ENCODE measurements at places on chromosomes 12 and 14.

- no peak for DNase-seq
Measured at GRCh38 chr12:49133014-49133413, 1.8 kb upstream of the TUBA1B start.

DNA sequence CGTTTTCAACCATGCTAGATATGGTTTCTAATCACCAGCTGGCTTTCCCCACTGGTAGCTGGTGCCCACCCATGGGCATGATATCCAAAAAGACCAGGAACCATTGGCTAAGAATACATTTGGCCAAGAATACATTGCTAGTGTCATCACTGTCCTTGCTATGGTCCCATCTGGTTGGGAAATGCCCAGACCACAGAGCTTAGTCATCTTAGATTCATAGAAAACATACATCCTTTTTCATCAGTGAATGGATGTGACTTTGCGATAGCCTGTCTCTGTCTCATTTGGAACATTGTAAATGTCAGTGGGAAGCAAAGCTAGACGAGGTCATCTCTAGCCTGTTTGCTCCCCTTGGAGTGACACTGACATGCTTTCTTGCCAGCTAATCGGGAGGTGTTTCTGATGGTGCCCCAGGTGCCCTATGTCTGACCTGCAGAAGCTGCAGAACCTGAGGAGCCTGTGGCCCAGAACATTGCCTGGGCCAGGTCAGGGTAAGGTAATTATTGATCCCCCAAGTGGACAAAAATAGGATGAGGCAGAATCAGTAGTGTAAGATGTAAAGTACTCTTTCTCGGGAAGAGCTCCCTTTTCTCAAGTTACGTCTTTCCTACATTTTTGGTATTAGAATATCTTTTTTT, 194.8 kb downstream of the SLC41A2 start:
- peak; percentile 7 for DNase-seq

- no peak for DNase-seq
Measured at GRCh38 chr14:73492670-73493069, 1.9 kb downstream of the RIOX1 start.

DNA sequence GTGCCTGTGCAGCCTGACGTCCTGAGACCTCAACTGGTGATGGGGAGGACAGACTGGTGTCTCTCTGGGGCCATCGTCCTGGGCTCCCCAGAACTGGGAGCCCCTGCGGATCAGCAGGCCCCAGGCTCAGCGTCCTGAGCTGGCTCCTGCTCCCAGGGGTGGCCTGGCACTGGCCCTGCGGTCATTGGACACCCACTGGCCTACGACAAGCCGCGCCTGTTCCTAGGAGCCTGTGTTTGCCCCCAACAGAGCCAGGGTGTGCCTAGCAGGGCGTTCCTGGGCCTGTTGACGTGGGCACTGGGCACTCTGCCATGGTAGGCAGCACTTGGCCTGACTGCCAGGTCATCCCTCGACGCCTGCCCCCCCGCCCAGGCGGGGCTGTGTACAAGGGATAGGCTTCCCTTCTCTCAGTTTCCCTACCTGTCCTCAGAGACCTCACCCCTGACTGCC, 8.4 kb downstream of the ADSS1 start:
- no peak for DNase-seq

- no peak for DNase-seq
Measured at GRCh38 chr12:84816916-84817695, 95.5 kb downstream of the SLC6A15 start.

GRCh38 chr12:71725011-71725410, 29.7 kb upstream of the RAB21 start:
- no peak for DNase-seq

GRCh38 chr12:54725233-54725843, 77.2 kb upstream of the DCD start:
- peak; percentile 31 for DNase-seq

- no peak for DNase-seq
Measured at GRCh38 chr12:11524446-11524845, 125.0 kb upstream of the ETV6 start.

DNA sequence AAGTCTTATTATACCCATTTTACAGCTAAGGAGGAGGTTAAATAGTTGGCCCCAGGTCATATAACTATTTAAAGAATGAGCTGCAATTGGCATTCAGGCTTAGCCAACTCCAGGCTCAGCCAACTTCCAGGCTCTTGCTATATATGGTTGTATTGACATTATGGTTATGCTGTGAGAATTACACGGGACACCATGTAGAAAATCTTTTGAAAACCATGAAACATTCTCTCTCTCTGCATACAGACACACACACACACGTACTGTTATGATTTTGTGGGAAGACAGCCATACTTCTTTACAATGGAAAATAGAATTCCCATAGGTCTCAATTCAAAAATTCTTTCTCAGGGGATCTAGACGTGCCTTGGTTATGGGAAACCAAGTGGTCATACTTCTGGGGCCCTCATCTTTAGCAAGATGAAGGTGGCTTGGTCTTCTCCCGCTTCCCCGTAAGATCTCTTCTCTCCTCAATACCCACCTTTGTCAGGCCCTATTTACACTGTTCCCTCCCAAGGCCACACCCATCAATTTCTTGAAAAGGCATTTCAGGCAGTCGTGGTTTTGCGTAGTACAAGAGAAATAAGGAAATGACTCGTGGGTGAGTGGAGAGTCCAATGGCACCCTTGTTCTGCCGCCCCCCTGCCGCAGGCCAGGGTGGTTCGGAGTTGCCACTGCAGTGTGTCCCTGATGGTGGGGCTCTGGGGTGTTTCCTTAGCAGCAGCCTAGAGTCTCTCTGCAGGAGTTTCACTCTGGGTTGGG, 10.0 kb upstream of the GPRC5A start:
- peak; percentile 10 for DNase-seq

DNA sequence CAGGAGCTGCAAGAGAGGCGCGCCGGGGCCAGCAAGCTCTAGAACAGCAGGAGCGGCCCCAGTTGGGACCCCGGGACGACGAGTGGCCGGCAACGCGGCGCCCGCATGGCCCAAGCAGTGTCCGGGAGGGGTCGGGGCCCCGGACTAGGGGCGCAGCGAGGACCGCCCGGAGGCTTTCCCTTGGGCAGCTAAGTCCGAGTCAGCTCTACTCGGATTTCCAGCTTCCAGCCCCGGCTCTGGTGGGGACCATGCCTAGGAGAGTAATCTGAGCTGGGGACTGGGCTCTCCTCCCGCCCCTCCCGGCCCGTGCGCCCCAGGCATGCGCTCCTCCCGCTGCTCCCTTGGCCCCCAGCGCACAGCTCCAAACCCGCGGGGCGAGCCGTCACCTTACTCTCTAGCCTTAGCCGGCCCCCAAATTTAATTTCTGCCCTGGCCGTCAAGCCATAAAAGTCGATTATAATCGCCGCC, 41.6 kb upstream of the CAPRIN2 start:
- DNase-seq: peak; percentile 71

DNA sequence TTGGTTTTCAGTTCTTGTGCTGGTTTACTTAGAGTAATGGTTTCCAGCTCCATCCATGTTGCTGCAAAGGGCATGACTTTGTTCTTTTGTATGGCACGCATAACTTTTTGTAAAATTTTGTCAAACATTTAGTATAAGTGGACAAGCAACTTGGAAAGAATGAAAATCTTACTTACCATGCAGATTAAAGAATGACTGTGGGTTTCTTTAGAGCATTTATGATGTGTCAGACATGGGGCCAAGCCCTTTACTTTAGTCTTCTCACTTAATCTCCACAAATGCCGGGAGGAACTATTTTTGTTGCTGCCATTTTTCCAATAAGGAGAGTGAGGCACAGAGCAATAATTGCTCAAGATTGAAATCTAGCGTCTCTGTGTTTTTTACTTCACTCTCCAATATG, 652.5 kb upstream of the TBX3 start:
- no peak for DNase-seq

- DNase-seq: no peak
Measured at GRCh38 chr12:132124766-132125425, 19.2 kb downstream of the DDX51 start.

GRCh38 chr14:41806366-41806975, 199.8 kb downstream of the LRFN5 start:
- DNase-seq: no peak

- DNase-seq: no peak
Measured at GRCh38 chr12:75876832-75877762, 154.5 kb downstream of the PHLDA1 start.

DNA sequence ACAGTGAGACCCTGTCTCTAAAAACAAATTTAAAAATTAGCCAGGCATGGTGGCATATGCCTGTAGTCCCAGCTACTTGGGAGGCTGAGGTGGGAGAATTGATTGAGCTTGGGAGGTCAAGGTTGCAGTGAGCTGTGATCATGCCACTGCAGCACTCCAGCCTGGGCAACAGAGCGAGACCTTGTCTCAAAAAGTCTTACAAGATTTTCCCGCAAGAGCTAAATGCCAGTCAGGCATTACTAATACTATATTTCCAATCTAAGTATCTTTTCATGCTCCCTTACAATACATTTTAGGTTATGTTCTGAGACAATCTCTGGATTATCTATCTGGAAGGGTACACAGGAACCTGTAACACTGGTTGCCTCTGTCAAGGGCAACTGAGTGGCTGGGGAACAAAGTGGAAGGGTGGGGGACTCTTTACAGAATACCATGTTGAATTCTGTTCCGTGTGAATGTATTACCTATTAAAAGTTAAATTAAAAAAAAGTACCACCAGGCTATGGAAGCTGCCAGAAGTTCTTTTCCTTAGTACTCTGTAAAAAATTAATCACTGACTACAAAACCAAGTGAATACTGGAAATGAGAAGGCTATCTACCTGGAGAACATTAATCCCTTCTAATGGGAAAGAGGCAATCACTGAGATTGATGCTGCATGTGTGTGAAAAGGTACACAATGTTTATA, 56.7 kb downstream of the BTBD7 start:
- DNase-seq: no peak

DNA sequence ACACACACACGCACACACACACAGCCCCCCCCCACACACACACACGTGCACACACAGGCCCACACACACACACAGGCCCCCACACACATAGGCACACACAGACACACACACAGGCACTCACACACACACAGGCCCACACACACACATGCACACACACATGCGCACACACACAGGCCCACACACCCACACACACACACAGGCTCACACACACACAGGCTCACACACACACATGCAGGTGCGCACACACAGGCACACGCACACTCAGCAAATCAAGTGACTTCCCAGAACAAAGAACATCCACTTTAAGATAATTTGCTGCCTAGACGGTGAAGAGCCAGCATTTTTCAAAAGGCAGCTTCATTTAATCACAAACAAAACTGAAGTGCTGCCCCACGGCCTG, 78.5 kb upstream of the FBRSL1 start:
- DNase-seq: no peak

- DNase-seq: no peak
Measured at GRCh38 chr12:6041891-6042290, 82.6 kb downstream of the VWF start.

DNA sequence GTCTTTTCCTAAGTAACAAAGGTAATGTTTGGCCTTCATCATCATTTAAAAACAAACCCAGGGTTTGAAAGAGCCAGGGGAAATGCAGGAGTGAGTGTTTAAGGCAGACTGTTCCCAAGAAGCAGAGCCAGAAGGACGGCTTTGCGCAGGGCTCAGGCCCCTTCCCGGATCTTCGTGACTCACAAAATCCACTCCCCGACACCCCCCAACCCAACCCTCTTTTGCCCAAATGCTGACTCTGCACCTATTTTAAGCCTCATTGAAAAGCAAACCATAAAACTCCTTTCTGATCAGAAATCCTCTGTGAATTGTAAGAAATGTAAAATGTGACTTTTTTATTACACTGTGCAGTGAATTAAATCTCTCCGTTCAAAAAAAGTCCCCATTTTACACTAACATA, 67.5 kb downstream of the SETD3 start:
- no peak for DNase-seq

All from AG08395 (cell line).